Right cardiac atrium (tissue), 5 donors: ENCODE measurements at places on chromosomes 2 and 18. TPM values are rescaled to one million over a fixed set of nuclear protein-coding genes. Genes with fewer than 3 reads are reported as not detected.

Gene HADHB
- 842 TPM for total RNA-seq

- no peak for DNase-seq
Observed at GRCh38 chr2:206920951-206921350, 18.4 kb upstream of the CPO start.

DNA sequence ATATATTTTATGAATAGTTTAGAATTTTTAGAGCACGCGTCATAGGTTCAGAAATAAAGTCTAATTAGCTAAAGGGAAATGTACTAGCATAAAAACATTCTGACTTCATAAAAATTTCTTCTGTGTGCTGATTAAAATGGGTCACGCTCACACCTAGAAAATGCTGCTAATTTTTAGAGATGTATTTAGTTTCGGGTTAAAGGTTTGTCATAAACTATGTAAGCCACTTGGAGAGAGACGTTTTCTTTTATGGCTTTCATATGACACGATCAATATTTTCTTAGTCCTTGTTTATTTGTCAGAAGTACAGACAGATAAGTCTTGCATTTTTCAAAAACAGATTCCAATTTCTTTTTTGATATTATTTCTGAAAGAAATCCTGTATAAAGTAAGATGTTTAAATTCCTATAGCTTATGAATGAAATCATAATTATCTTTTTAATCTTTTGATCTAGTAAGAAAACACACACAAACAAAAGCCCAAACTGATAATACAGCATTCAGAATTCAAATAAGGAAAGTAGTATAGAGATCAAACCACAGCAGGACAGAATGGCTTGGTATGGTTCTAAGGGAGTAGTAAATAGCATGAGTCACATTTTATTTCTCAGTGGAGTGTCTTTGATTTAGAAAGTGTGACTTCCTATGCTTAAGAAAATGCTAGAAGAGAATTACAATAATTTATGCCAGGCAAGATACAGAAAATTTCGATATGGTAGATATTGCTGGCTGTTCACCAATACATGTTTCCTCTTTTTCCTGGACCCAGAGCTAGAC lies 236.6 kb downstream of the GPD2 start:
- DNase-seq: no peak

- DNase-seq: no peak
Observed at GRCh38 chr2:196407675-196408264, 231.7 kb upstream of the CCDC150 start.

DNA sequence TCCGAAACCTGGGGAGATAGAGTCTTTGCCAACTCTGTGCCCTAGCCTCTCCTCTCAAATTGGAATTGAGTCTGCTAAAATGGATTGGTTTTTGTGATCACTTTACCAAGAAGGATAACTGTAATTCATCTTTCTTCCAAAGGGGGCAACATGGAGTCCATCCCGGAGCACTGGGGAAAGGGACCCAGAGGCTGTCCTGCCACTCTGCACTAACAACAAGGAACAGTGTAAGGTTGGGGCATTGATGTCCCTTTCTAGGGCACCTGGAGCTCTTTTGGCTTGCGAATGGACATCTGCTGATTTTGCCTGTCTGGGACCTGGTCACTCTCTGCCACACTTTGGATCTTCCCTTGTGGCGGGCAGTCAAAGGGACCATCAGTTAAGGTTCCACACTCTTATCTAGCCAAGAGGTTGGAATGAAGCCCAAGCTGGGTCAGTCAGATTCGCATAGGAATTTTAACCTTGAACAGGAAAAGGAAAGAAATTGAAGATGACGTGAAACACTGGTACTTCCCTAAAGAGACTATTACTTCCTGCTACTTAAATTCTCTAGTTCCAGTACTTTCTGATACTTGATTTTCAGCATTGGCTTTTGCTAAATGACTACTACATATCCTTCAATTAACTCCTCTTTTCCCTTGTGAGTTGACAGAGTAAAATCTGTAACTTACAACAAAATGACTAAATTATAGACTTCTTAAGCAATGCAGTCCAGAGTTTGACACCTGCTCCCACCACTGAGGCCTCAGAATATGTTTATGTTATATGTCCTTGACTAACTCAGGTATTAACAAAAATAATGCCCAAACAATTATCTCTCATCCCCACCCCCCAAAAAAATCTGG lies 64.7 kb upstream of the KLF7 start:
- DNase-seq: no peak

Gene SOX11
- total RNA-seq: 1.1 TPM

Gene MBD2
- total RNA-seq: 68.2 TPM

Gene TMEM163
- total RNA-seq: 4.1 TPM

DNA sequence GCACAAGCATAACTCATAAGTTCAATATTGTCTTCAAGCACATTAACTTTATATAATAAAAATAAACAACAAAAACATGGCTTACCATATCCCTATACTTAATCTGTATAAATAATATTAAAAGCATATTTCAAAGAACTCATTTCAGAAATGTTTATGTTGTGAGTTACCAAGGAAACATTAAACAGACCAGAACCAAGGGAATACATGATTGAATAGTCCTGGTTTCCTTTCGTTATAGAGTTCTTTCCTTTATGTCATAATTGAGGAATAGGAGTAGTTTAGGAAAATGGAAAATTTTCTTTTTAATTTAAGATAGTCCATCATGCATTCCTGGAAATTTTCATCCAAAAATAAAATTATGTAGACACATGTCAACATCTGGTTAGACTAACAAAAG lies 343.0 kb downstream of the ERBB4 start:
- DNase-seq: no peak

Gene TNFAIP6
- 1.1 TPM for total RNA-seq

Gene AAMP
- 51.1 TPM for total RNA-seq

GRCh38 chr18:78123926-78124797 lies 855.5 kb upstream of the SALL3 start:
- no peak for DNase-seq

Gene GREB1L
- 17.0 TPM for total RNA-seq

Gene REG1B
- not detected for total RNA-seq
